Gastrocnemius medialis (tissue), 4 donors: ENCODE measurements at places on chromosomes 5 and 9. TPM values are rescaled to one million over a fixed set of nuclear protein-coding genes. Genes with fewer than 3 reads are reported as not detected.

- H3K36me3 ChIP-seq, result no peaks in the 10 kb centered on the region
- no peak for DNase-seq
- H3K27ac ChIP-seq, result no peak overlapping the region
Observed at GRCh38 chr5:33330992-33331391, 109.8 kb upstream of the TARS1 start.

DNA sequence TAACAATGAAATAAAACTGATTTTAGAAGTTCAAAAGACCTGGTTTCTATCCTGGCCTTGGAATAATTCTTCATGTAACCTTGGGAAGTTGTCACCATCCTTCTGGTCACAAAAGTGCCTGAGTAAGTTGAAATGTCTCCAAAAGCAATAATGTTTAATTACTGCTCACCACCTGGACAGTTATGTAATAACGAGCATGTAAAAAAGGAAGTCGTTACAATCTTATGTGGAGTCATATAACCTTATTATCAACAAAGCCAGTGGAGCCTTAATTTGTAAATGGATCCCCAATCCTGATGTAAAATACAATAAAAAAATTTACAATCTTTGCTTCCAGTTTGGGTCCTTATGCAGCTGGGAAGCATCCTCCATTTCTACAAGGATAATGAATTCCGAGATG is 64.2 kb upstream of the GPR151 start:
- H3K4me3 ChIP-seq, result no peak overlapping the region
- DNase-seq, result no peak

DNA sequence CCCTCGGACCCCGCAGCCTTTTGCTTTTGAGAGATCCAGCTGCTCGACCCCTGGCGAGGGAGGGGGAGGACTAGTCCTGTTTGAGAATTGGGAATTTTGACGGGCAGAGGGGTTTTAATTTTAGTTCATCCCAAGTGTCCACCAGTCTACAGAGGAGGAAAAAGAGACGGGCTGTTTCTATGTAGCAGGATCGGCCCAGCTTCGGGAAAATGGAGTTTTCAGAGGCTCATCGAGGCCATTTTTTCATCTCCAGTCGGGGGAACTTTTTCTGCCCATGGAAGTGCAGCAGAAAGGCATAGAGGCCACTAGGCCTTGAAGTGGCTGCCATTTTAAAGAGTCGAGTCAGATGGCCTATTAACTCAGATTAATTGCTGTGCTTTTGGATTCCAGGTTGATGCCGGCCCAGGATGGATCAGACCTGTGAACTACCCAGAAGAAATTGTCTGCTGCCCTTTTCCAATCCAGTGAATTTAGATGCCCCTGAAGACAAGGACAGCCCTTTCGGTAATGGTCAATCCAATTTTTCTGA is 1.2 kb downstream of the NSD1 start:
- peak overlapping the region; percentile 76 for H3K4me3 ChIP-seq
- H3K36me3 ChIP-seq, result peaks cover 26% of the 10 kb centered on the region
- no peak for DNase-seq
- H3K27ac ChIP-seq, result peak overlapping the region; percentile 90
- H3K27me3 ChIP-seq, result no peaks in the 10 kb centered on the region

DNA sequence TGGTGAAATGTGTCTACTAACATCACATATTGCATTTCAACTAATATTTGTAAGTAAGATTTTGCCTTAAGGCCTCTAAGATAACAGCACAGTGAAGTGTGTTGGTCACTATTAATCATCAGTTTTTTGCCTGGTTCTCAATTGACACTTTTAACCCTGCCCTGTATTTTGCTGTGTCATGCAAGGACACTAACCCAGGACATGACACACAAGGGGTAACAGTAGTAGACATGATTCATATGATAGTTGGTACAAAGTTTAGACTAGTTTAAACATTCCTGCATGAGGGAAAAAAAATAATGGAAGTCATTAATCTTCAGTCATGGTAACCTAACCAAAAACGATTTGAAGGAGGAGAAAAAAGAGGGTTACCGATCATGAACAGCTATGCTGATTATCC is 207.0 kb downstream of the DEPDC1B start:
- no peaks in the 10 kb centered on the region for H3K27me3 ChIP-seq
- H3K27ac ChIP-seq, result no peak overlapping the region
- no peaks in the 10 kb centered on the region for H3K36me3 ChIP-seq
- H3K4me1 ChIP-seq, result no peaks in the 10 kb centered on the region
- no peak for DNase-seq

- peak overlapping the region; percentile 40 for H3K4me3 ChIP-seq
- H3K36me3 ChIP-seq, result no peaks in the 10 kb centered on the region
- peaks cover 27% of the 10 kb centered on the region for H3K4me1 ChIP-seq
- no peak for DNase-seq
- H3K27me3 ChIP-seq, result no peaks in the 10 kb centered on the region
- peak overlapping the region; percentile 24 for H3K27ac ChIP-seq
Observed at GRCh38 chr9:5949103-5949699, 58.5 kb downstream of the MLANA start.

Gene SLC34A1
- not detected for total RNA-seq

Gene OR1Q1
- total RNA-seq, result not detected
